ENCODE measurements at places on chromosomes 16 and 17.

- DNase-seq: no peak
Observed at GRCh38 chr17:10792151-10792550, 11.7 kb downstream of the TMEM238L start.

GRCh38 chr17:20997711-20998570 is 44.9 kb downstream of the USP22 start:
- no peak for DNase-seq

- DNase-seq: no peak
Observed at GRCh38 chr16:27387724-27388123, 14.2 kb upstream of the IL21R start.

- DNase-seq: peak; percentile 72
Observed at GRCh38 chr16:19138601-19139000, 24.8 kb downstream of the ITPRIPL2 start.

DNA sequence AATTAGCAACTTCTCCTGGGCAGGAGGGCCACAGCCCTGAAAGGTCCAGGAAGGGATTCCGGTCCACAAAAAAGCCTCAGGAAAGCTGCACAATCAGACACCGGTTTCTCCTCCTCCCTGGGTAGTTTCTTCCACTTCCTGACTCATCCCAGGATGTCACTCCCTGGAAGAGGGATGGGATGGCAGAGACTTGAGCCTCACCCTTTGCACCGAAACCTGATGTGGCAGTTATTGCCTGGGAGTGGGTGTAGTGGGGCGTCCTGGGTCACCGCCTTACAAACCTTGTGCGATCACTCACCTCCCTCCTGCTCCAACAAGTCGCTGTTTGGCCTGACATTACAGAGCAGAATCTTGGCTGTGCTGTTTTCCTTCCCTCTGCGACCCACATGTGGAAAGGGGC is 70.8 kb downstream of the LYRM1 start:
- DNase-seq: no peak

GRCh38 chr17:40110026-40110845 is 9.8 kb upstream of the NR1D1 start:
- no peak for DNase-seq

DNA sequence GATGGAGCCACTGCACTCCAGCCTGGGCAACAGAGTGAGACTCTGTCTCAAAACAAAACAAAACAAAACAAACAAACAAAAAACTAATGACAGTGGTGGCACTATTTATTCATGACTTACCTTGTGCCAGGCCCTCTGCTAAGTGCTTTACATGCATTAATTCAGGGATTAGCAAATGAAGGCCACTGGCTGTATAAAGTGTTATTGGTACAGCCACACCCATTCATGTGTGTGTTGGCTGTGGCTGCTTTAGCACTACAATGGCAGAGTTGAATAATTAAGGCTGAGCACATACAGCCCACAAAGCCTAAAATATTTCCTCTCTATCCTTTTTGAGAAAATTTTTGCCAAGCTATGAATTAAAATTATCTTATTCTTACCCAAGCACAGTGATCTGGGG is 531.8 kb upstream of the CDH5 start:
- DNase-seq: no peak

Data from HCEC 1CT (cell line).